ENCODE measurements at places on chromosomes 12 and 14. TPM values are rescaled to one million over a fixed set of nuclear protein-coding genes. Genes with fewer than 3 reads are reported as not detected.

SLC10A1 gene
- total RNA-seq, result not detected

MORN3 gene
- 0.65 TPM for total RNA-seq

KRT75 gene
- total RNA-seq, result not detected

SIX6 gene
- total RNA-seq, result not detected
